ENCODE measurements at places on chromosomes 13 and 19.

DNA sequence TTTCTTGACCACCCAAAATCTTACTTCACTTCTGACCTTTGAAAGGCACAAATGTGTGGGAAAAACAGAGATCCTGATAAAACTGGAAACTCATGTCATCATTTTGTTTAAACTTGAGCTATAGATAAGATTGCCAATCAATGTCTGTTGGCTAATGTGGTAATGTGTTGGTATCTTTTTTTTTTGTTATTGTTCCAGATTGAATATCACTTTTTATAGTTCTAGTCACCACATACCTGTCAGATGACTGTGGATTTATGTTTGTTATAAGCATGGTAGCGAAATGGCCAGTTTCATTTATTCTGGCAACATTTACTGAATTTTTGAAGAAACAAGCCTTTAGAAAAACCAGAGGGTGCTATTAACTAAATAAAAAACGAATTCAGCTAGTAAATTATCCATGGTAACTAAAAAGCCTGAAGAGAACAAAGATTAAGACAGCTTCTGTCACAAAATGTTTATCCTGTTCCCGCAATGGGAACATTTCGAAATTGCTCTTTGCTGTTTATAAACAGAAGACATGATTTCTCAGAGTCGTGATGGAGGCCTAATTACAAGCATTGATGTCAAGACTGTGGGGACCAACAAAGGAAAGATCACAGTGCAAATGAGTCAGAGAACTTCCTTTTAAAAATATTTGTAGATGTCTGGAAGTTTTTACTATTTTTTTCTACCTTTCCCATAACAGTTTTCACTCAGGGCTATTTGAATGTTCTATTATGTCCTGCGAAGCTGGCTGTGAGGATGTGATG is 82.9 kb upstream of the POSTN start:
- DNase-seq: no peak

DNA sequence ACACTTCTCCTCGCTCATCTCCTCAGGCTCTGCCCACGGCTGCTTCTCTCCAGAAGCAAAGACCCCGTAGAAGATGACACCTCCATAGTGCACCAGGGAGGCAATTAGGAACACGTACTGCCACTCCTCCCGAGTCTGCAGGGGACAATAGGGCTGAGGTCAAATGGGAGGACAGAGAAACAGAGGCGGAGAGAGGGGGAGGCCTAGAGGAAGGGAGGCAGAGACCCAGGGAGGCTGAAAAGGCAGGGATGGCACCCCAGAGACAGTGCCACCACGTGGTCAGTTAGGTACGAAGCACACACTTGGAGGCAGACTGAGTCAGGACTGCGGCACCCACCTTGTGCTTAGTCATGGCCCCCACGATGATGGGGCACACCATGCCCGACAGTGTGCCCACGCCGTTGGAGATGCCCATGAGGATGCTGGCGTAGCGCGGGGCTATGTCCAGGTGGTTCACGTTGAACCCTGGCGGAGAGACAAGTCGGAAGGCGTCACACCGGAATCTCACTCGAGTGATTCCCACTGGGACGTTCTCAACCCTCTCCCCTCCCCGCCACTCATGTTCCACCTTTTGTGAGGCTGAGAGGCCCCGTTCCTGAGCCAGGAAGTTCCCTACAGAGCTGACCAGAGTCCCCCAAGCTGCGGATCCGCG is 5.6 kb downstream of the GFY start:
- DNase-seq: no peak

DNA sequence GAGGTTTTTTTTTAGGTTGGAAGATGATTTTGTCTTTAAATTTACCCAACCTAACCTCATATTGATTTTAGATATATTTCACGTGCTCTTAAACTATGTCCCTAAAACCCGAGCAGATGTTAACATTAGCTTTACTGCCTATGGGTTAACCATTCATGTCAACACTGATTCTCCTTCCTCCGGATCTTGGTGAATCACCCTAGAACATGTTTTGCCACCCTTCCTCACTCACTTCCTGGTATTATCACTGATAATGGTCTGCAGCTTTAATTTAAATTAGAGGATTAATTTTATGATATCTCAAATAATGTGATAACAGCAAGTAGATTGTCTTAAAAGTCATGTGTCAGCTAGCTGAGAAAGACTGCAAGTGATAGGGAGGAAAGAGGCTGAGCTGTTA is 31.9 kb downstream of the HTR2A start:
- DNase-seq: no peak

DNA sequence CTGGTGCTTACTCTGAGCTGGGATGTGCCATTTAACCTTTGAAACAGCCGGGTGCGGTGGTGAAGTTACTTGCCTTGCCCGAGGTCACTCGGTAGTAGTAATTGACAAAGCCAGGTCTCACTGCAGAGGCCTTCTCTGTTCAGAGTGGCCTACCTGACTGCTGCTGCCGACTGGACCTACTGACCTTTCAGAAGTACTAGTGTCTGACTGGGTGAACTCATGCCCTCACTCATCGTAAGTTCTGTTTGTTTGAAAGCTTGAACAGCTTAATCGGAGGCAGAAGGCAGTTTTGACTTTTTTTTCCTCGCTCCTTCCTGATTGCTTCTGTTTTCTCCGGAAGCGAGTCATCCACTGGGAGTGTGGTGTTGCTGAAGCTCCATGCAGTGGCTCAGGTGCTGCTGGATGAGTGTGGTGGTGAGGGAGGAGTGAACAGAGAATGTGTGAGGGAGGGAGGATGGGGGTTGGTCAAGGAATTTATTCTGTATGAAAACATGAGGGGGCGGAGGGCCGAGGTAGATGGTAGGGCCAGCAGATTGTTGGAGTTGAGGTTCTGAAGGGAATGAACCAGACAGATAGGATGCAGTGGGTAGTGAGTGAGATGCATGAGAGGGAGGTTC is 2.7 kb downstream of the SPINT2 start:
- DNase-seq: peak; percentile 81

GRCh38 chr13:26326562-26326961 is 72.6 kb downstream of the CDK8 start:
- no peak for DNase-seq

DNA sequence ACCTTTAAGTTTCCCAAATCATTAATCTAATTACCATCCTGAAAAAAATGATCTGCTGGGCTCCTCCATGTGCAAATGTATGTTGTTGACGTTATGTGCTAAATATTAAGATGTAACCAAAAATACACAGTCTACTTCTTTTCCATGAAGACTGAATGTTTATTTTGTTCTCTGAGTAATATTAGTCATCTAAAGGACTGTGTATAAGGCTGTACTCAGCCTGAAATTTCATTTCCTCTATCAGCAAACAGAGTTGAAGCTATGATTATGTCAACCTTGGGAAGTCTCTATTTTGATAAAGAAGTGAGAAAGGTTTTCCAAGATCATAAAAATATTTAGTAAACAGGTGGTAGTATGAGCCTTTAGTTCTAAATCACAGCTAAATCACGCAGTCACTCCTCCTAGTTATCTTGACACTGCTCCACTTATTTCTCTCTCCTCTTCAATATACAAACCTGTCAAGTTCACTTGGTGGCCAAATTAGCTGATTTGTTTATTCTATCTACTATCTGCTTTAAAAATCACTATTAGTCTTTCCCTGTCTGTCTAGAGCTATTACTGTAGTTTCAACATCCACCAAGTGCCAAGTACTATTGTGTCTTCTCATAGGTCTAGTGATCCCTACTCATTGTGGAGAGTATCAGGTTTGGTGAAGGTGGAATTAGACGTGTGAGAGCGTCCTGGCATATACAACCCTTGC is 211.7 kb upstream of the STARD13 start:
- no peak for DNase-seq

GRCh38 chr13:109151696-109152095 is 522.3 kb downstream of the MYO16 start:
- DNase-seq: no peak

DNA sequence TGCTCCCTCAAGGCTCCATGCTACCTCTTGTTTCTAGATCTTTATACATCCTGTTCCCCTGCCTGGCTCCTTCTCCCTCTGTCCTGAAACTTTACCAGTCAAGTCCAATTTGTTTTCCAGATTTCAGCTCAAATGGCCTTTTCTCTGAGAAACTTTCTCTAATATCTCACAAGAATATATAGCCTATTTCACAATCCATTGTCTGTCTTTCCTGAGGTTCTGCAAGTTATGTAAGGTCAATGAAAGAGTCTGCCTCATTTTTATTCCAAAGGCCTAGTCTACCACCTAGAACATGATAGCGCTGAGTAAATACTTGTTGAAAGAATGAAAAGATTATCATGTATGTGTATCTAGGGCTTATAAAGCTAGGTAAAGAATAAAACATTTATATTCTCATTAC is 348.8 kb downstream of the SPRY2 start:
- no peak for DNase-seq

GRCh38 chr13:32917504-32917903 is 98.7 kb upstream of the KL start:
- no peak for DNase-seq

DNA sequence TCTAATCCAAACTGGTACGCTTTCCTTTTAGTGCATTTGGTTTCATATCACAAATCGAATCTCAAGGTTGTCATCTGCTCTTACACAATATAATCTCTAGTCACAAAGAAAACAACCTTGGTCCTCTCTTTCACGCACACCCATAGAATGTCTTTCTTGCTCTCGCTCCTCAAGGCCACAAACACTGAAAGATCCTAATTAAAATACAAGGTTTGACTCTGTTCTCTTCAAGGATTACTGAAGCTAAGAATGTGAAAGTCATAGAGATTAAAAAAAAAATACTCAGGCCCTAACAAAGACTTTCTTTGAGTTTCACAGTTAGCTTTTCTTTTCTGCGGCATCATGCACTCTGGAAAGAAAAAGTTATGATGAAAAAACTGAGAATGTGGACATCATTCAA is 891.5 kb downstream of the EFNB2 start:
- DNase-seq: no peak

DNA sequence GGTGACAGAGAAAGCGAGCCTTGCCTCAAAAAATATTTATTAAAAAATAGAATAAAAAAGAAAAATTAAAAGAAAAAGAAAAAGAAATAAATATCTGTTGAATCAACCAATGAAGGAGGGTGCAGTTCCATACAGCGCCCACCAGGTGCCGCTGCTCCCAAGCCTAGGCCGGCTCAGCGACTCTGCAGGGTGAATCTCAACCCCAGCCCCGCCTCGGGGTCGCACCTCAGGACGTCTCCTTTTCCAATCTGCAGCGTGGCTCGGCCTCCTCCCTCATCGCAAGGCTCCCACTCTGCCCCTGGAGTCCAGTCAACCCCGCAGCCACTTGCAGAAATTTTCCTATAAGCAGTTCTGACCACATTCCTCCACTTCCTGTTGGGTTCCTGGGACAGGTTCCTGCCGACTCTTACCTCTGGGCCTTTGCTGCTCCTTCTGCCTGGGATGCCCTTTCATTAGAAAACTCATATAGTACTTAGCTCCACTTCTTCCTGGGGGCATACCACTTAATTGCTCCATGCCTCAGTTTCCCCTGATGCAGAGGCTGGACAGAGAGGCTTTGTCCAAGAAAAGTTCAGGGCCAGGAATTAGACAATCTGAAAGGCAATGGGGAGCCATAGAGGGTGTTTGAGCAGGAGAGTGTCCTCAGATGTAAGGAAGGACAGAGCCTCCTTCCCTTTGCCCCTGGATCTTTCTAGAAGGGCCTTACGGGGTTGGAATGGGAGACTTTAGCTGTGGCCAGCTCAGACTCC is 24.3 kb downstream of the NFILZ start:
- DNase-seq: peak; percentile 15

DNA sequence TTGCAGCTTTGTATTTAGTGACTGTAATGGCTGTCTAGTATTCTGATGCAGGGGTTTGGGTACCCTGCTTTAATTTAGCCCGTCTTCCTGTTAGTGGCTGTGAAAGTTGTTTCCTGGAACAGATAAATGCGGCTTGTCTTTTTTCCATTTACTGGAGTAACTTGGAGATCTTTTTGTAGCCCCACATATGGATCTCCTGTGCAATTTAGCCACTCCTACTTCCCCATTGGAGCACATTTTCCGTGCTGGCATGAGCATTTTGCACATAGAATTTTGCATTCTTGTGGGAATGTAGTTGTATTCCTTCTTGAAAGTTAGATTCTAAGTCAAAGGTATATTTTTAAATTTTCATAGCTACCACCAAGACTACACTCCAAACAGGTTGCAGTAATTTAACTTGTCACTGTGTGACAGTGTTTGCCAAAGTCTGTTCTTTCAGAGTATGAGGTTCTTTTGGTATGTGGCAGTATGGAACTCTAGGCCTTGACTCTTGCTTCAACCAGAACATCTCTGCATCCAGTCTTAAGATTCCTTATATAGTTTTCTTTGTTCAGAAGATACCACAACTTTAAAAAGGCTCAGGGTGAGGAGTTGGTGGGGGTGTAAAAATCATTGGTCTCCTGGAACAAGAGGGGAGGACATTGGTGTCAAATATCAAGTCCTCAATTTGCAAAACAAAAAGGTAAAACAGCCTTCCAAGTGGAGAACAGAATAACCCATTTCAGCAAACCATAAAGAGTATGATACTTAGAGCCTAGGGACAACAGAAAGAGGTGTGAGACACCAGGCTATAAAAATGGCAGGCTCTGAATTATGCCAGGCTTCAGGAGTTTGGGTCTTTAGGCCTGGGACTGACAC is 21.1 kb upstream of the CCDC97 start:
- no peak for DNase-seq

- no peak for DNase-seq
These were observed 4.0 kb upstream of the HCN2 start for GRCh38 chr19:585551-586110.

GRCh38 chr13:66343224-66343828 is 886.8 kb downstream of the PCDH9 start:
- no peak for DNase-seq

GRCh38 chr13:39779337-39780265 is 124.1 kb downstream of the COG6 start:
- DNase-seq: no peak

- DNase-seq: no peak
These were observed 26.2 kb downstream of the SIGLECL1 start for GRCh38 chr19:51277112-51277511.

- DNase-seq: peak; percentile 7
These were observed 33.3 kb downstream of the MCF2L start for GRCh38 chr13:113002206-113002912.

GRCh38 chr13:77492982-77493381 is 42.5 kb upstream of the SCEL start:
- DNase-seq: peak; percentile 27

DNA sequence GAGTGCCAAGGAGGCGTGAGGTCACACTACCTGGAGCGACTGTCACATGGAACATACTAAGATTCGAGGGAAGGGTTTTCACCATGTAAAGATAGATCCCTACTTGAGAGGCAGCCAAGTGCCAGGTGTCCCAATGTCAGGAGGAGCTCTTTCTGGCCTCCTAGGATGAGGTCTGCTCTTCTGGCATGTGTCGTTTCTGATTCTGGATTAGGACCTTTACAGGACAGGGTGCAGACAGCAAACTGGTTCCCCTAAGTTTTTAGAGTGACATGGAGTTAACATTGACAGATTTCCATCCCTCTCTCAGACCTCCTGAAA is 75.3 kb downstream of the ZNF536 start:
- no peak for DNase-seq
